ENCODE measurements at places on chromosomes 12 and 14.
A peak's percentile ranks its signal among the peaks of the same experiment; 100 is the strongest.

DNA sequence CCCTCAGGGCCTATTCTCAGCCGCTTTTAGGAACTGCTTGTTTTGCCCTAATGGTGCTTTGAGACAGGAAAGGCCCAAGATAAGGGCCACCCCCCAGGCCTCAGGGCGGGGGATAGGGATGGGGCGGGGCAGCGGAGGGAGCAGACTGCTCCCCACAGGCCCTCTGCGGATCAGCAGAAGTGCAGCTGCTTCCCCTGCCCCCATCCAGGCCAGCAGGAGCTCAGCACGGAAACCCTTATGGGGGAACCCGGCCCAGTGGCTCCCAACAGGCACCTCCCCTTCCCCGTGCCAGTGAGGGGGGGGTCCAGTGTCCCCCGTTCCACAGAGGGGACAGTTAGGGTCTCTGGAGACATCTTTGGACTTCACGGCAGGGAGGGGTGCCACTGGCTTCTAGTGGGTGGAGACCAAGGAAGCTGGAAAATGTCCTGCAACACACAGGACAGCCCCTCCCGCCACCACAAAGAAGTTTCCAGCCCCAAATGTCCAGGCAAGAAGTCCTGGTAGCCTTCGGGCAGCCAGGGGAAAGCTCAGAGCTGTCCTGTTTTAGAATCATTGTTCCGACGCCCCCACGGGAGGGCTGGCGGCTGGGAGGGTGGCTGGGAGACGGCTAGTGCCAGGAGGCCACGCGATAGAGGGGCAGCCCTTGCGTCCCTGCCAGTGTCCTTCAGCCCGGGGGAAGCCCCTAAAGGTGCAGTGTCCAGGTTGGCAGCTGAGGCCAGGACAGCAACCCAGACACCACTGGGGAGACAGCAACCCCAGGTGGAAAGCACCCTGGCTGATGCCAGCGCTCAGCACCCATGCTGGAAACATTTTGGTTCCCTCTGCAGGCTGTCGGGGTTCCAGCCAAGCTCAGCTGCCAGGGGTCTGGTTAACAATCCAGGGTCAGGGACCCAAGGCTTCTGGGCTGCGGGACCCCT is 10.4 kb upstream of the GPR132 start:
- no peak for DNase-seq

DNA sequence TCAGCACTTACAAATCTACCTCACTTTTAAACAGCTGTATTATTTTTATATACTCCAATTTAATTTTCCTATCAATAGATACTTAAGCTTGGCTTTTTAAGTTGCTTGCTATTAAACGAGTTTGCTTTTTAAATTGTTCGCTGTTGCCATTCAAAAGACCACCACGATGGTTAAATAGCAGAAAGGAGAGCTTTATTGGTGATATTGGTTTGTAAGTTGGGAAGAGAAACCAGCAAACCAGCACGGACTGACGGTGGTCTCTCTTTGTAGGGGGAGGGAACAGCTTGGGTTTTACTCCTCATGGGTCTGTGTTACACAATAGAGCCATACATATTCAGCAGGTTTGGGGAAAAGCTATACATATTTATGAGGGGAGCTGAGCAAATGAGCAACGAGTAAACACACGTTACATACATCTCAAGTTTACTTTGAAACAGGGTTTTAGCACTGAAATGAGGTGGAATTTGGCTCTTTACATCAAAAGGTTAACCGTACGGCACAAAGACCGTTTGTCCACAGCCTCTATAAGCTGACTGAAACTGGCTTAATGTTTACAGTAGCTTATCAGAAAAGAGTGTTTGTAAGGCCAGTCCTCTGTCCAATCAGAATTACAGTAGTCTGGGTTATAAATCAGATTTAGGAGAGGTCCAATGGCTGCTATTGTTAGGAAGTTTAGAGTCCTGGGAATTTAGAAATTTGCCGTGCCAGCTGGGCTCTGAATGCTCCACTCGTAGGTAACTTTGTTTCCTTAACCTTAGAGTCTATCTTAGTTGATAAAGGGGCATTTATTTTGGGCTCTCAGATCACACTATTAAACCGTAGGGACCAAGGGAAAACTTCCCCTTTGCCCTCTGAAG is 69.7 kb upstream of the DHRS4 start:
- DNase-seq, result no peak

GRCh38 chr12:5197656-5198055 is 154.0 kb downstream of the KCNA5 start:
- DNase-seq, result no peak

- no peak for DNase-seq
These were observed 28.8 kb downstream of the PROX2 start for GRCh38 chr14:74846968-74847665.

GRCh38 chr12:52951640-52952039 is 2.7 kb downstream of the KRT18 start:
- DNase-seq, result no peak

GRCh38 chr14:24840204-24840893 is 206.4 kb upstream of the GZMB start:
- DNase-seq, result peak; percentile 59

- no peak for DNase-seq
These were observed 649 bp upstream of the GNPNAT1 start for GRCh38 chr14:52792097-52792415.

- no peak for DNase-seq
These were observed 23.3 kb downstream of the DYRK2 start for GRCh38 chr12:67671892-67672291.

DNA sequence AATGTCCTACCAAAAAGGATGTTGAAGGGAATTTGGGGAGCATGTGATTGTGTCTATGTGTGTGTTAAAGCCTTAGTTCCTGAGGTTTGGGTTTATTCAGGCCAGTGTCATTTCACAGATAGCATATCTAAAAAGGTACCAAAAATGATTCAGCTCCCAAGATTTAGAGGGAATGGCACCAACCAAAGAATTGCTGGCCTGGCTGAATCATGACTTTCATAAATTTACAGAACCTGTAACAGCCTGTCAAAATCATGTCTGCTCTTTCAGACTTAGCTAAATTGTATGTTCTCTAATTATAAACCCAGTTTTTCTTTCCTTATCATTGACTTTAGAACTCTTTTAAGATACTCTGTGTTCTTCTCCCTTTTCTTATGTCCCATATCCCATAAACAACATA is 231.5 kb downstream of the NUBPL start:
- no peak for DNase-seq

GRCh38 chr14:70926235-70926830 is 19.1 kb downstream of the PCNX1 start:
- DNase-seq, result no peak

- no peak for DNase-seq
These were observed 214.2 kb downstream of the ADAMTS20 start for GRCh38 chr12:43337571-43338444.

GRCh38 chr12:130713581-130713991 is 2.5 kb downstream of the RIMBP2 start:
- no peak for DNase-seq

- no peak for DNase-seq
These were observed 152.9 kb downstream of the EPS8 start for GRCh38 chr12:15636060-15636890.

DNA sequence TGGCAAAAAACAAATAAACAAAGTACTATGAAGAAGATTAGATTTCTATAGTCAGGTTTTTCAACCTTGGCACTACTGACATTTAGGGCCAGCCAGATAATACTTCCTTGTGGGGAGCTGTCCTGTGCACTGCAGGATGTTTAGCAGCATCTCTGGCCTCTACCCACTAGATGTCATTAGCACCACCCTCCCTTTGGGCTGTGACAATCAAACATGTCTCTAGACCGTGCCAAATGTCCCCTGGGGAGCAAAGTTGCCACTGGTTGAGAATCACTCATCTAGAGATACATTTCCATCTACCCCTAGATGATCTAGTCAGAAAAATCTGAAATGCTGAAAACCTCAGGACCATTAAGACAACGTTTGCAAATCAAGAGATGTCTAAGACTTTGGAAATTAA is 29.9 kb downstream of the SRRM4 start:
- DNase-seq, result no peak

DNA sequence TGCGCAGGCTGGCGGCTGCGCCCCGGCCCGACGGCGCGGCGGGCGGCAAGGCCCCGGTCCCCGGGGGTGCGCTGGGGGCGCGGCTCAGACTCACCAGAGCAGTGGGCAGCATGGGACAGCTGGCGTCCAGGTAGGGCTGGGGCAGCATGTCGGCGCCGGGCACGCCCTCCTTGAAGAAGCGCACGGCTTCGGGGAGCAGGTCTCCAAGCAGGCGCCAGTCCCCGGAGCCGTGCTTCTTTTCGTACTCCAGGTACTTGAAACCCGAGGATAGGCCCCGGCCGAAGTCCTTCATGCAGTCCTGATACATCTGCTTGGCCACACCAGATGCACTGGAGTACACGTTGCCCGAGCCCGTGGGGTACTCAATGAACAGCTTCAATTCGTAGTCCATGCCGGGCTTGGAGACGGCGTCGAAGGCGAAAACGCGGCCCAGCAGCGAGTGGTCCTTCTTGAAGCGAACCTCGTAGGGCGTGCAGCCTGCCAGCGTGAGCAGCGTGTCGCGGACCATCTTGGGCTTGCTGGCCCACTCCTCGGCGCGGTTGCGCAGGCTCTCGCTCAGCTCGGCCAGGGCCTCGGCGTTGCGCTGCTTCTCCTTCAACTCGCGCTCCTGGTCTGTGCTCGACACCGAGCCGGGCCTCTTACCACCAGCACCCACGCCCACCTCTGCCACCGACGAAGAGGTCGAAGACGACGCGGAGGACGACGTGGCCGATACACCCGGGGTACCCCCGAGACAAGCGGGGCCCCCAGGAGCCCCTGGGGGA is 2.2 kb downstream of the IRF2BPL start:
- no peak for DNase-seq

- DNase-seq, result no peak
These were observed 202.1 kb upstream of the KITLG start for GRCh38 chr12:88782351-88782750.

DNA sequence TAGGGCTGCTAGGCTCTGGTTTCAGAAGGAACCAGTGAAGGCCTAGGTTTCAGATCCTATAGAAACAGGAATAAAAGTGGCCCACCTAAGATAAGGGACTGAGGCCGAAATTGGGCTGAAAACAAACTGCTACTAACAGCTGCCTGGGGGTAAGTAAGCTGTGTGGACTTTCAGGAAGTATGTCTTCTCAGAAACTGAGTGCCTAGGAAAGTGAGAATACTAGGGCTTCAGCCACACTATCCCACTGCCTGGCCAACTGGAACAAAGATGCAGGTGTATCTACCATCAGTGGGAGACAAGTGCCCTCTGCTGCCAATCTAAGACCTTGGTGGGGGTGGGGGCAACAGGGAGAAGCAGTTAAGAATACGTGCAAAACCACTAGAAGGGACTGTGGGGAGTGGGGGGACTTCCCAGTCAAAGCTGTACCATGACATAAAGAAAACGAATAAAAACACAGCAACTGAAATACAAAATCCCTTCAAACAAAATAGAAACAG is 82.5 kb downstream of the MED13L start:
- no peak for DNase-seq

DNA sequence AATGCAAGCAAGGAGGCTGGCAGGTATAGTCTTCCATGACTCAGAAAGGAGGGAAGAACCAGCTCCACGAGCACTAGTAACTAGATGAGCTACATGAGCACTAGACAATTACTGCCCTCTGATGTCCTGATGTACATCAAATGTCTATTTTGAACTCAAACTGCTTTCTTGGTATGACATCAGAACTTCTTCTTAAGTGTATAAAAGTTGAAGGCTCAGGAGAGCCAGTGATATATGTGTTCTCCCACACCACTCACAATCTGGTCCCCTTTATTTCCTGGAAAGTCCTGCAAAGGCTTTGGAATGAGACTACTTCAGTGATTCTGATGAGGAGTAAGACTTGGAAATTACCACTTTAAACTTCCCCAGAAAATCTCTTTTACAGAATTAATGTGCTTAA is 18.5 kb upstream of the DHRS7 start:
- DNase-seq, result peak; percentile 27

DNA sequence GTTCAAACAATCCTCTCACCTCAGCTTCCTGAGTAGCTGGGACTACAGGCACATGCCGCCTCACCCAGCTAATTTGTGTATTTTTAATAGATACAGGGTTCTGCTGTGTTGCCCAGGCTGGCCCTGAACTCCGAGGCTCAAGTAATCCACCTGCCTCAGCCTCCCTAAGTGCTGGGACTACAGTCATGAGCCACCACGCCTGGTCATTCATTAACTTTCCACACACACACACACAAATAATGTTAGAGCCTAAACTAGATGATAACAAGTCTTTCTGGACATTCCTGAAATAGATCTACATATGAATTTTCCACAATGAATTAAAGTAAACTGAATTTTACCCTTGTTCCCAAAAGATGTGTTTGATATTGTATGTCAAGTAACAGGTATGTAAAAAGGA is 776.0 kb downstream of the GALC start:
- no peak for DNase-seq

DNA sequence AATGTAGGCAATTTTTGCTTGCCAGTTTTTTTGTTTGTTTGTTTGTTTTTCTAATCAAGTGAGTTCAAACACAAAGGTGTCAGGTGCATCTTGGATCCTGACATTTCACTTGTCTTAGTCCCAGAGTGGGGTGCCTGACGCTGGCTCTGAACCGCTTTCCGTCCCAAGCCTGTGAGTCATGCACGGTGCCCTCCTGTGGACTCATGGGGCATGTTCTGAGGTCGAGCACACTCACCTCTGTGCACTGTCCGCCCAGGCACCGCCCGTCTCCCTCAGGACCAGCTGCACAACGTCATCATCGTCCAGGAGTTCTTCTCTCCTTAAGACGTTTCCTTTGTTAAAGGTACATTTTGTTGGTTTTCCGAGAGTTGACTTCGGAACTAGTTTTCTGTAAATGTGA is 98.2 kb downstream of the GLT1D1 start:
- DNase-seq, result no peak

GRCh38 chr14:55398679-55399078 is 13.0 kb downstream of the ATG14 start:
- DNase-seq, result peak; percentile 62

- DNase-seq, result peak; percentile 50
These were observed 126.7 kb downstream of the PRKD1 start for GRCh38 chr14:29800961-29801360.

- DNase-seq, result no peak
These were observed 2.9 kb upstream of the PFDN5 start for GRCh38 chr12:53292426-53292825.

GRCh38 chr14:64951291-64951690 is 8.7 kb upstream of the GPX2 start:
- no peak for DNase-seq

- no peak for DNase-seq
These were observed 451.7 kb downstream of the NPAS3 start for GRCh38 chr14:33390335-33390734.
